ENCODE measurements at places on chromosomes 11 and 22.

DNA sequence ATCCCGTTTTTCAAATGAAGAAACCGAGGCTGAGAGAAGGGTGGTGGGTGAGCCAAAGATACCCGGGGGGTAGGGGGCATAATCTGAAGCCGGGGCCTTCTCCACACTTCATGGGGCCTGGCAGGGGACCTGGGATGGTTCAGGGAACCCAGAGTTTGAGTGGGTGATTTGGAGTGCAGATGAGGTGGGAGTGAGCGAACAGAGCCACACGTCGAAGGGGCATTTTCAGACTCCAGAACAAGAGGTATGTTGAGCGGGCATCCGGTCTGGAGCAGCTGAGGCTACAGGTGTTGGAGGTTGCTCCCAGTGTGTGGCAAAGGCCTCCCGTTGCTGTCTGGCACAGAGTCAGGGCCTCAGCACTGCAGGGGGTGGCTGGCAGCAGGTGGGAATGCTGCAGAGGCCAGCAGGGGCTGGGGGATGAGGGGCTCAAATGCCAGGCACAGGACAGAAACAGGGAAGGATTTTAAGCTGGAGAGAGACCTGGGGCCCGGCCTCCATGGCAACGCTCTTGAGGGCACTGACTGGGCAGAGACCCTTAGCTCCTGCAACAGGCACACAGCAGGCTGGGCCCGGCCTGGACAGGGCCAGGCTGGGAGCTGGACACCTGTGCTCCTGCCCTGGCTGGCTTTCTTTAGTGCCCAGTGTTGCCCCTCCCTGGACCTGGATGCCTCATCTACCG lies 46.2 kb downstream of the WNT11 start:
- H3K4me3 ChIP-seq = no peak overlapping the region
- H3K36me3 ChIP-seq = no peaks in the 10 kb centered on the region
- no peak overlapping the region for H3K27ac ChIP-seq
- DNase-seq = no peak
- no peaks in the 10 kb centered on the region for H3K4me1 ChIP-seq
- no peaks in the 10 kb centered on the region for H3K27me3 ChIP-seq

DNA sequence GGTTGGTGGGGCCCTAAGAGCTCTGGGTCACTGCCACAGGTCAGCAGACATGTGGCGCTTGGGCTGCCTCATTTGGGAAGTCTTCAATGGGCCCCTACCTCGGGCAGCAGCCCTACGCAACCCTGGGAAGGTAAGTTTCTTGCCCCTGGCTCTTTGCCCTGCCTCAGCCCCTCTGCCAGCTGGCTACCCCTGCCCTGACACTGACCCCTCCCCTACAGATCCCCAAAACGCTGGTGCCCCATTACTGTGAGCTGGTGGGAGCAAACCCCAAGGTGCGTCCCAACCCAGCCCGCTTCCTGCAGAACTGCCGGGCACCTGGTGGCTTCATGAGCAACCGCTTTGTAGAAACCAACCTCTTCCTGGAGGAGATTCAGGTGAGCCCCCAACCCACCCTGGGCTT lies 1.9 kb downstream of the SCYL1 start:
- no peaks in the 10 kb centered on the region for H3K27me3 ChIP-seq
- H3K27ac ChIP-seq = no peak overlapping the region
- H3K36me3 ChIP-seq = peaks cover 37% of the 10 kb centered on the region

DNA sequence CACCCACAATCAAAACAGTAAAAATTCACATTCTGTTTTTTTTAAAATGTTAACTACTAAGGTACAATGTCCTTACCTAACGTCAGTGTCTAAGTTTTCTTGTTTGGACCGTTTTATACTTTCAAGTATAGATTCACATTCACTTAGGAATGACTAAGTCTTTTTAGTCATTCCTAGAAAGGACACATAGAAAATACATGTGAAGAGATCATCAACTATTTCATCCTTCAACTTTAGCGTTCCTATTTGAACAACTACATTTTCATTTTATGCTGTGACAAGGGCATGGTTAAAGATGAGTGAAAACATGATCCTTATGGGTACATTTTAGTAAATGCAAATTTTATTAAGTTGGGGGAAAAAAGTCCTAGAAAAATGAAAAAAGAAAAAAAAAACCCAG lies 62.8 kb downstream of the DDX10 start:
- H3K27me3 ChIP-seq = no peaks in the 10 kb centered on the region
- peaks cover 31% of the 10 kb centered on the region for H3K36me3 ChIP-seq
- no peak for DNase-seq
- H3K4me1 ChIP-seq = peaks cover 7% of the 10 kb centered on the region
- no peak overlapping the region for H3K27ac ChIP-seq

DNA sequence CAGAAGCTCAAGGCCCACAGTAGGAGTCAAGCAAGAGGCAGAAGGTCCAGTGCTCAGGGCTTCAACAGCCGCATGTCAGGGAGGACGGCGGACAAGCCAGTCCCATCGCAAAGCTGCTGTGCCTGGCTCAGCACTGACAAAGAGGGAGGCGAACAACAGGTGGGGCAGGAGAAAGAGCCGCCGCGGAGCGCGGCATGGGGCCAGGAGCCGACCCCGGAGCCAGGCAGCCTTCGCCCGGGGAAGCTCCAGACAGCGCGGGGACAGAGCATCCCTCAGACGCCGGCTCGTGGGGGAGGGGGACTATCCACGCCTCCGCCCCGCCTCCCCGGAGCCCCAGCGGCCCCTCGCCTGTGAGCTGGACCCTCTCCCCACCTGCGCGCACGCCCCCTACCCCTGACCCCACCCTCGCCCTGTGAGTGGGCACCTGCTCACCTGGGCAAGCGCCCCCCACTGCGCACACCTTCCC lies 369 bp downstream of the DHCR7 start:
- peaks cover 48% of the 10 kb centered on the region for H3K36me3 ChIP-seq
- peaks cover 45% of the 10 kb centered on the region for H3K4me1 ChIP-seq
- peak; percentile 55 for DNase-seq
- H3K27ac ChIP-seq = peak overlapping the region; percentile 66

- no peaks in the 10 kb centered on the region for H3K27me3 ChIP-seq
- H3K36me3 ChIP-seq = peaks cover 72% of the 10 kb centered on the region
- no peak for DNase-seq
Measured at GRCh38 chr11:124983674-124984511, 29.9 kb downstream of the CCDC15 start.

- H3K4me3 ChIP-seq = no peak overlapping the region
- no peak for DNase-seq
Measured at GRCh38 chr22:44199164-44199563, 18.4 kb downstream of the PARVG start.

Measured in activated CD8-positive, alpha-beta T cell treated with anti-CD3 and anti-CD28 coated beads, Interleukin-2, amount 10 ng/mL, durations not matched to agents 7 days and 5 days (primary cell).